Fibroblast of skin of left biceps (primary cell): ENCODE measurements at places on chromosomes 16 and 17.
A peak's percentile ranks its signal among the peaks of the same experiment; 100 is the strongest.

DNA sequence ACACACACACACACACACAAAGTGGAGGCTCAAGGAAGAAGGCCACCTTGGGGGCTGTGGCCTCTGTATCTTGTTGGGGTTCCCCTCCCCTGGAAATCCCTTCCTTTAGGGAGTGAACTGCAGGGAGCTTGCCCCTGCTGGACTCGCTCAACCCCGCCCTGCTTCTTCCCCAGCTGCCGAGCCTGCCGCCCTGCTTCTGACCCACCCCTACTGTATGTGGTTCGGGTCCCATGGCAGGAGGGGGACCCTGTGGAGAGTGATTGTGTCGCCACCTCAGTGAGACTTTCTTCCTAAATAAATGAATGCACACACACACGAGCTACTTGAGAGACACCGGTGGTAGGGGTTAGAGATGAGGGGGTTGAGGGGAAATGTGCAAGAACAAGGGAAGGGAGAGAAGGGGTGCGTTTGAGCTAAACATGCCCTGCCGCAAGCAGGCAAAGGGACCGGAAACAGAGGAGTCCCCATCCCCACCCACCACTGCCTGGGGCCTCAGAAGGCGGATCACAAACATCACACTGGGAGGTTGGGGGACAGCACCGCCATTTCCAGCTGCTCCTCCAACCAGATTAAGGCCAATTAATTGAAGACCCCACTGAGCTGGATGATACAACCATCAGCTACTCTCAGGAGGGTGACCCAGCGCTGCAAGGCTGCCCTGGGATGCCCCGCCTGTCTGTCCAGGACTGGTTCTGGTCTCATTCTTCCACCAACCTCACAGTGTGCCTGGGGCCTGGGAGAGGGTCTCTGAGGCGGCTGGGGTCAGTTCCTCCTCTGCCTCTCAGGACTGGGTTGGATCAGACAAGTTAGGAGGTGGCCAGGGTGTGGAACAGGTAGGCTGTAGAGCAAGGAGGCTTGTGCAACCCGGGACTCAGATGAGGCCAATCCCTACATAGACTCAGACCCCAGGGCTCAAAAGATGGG is 98.9 kb downstream of the SDK2 start:
- DNase-seq = no peak

DNA sequence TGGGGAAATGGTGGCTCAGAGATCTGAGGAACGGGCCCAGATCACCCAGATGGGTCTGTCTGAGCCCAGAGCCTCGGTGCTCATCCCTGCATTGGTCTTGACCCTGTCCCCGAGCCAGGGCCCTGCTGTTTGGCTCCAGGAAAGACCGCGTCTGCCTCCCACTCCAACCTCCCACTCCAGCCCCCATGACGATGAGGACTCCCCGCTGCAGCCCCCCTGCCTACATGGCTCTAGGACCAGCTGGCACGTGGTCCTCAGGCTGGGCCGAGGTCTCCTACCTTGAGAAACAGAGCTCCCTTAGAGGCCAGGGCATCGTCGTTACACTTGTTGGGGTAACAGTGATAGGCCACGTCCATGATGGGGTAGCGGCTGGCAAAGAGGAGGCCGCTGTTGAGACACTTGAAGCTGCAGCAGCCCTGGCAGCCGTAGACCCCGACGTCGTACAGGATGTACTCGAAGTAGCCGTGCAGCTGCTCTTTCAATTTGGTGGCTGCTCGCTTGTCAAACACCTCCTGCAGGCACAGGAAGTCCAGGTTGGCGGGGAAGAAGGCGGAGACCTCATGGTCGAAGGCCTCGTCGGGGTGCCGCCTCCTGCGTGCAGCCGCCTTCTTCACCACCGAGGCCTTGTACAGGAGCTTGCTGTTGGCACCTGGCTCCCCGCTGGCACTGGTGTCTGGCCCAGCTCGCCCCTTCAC is 59.9 kb downstream of the PRMT7 start:
- DNase-seq = no peak

DNA sequence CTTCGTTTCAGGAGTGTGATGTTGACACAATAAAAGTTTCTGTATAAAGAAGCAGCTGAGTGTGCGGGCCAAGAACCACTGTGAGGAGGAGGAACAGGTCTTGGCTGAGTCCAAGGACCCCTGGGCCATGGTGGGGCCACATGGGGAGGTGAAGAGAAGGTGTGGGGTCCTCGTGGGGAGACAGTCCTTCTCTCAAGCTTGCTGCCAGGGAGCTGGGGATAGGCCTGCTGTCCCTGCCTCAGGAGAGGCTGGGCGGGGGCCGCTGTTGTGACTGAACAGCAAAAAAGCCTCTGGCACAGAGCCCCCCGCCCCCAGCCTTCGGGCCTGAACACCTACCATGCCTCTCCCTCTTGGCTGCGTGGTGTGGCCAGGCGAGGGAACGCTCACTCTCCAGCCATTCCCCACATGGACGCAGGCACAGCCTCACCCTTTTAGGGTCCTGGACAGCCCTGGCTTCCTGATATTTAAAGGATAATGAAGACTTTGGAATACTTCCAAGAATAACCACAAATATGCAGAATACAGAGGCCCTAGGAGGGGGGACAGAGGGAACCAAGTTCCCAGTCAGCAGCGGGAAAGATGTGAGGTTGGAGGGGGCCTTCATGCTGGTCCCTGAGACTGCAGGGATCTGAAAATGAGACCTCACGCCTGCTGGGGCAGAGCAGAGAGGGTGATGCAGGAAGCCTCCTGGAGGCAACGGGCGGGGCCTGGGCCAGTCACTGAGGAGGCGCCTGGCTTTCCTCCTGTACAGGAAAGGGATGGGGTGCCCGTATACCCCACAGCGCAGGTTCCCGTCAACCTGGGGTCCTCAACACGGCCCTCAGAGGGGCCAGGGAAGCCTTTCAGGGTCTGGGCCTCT is 100.0 kb upstream of the CREBBP start:
- peak; percentile 71 for DNase-seq

GRCh38 chr17:65097110-65097509 is 40.1 kb upstream of the RGS9 start:
- DNase-seq = no peak

DNA sequence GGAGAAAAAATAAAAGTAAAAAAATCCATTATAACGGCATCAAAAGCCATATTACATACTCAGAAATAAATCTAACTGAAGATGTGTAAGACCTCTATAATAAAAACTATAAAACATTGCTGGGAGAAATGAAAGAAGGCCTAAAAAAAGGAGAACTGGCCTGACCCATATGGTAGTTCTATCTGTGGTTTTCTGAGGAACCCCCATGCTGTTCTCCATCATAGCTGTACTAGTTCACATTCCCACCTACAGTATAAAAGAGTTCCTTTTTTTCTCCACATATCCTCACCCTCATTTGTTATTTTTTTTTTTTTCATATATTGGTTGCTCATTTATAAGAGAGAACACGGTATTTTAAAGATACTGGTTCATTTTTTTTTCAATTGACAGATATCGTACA is 191.8 kb downstream of the STX8 start:
- no peak for DNase-seq

- no peak for DNase-seq
These were observed 1138.5 kb downstream of the CDH11 start for GRCh38 chr16:63983401-63983800.

GRCh38 chr16:65601781-65602180 is 479.9 kb upstream of the CDH11 start:
- DNase-seq = peak; percentile 57

- peak; percentile 17 for DNase-seq
These were observed 36.8 kb upstream of the ZC3H18 start for GRCh38 chr16:88533381-88533917.

- no peak for DNase-seq
These were observed 12.4 kb downstream of the METTL9 start for GRCh38 chr16:21611556-21612384.

DNA sequence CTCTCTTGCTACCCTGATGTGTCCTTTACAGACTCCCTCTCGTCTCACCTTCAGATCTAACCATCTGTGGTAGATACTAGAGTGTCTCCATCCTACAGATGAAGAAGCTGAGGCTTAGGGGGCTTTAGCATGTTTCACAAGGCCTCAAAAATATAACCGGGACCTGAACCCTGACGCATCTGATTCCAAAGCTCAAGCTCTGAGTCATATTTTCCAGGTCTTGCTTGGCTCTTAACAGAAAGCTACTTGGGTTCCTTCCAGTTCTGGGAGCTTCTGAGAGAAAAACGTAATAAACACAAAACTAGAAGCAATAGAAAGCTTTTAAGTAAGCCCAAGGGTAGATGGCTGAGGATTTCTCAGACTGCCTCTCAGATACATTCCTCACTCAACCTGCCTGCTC is 224.3 kb upstream of the EEF2KMT start:
- DNase-seq = no peak

- no peak for DNase-seq
These were observed 11.4 kb downstream of the TMEM11 start for GRCh38 chr17:21202512-21202911.

- no peak for DNase-seq
These were observed 7.7 kb upstream of the HOXB2 start for GRCh38 chr17:48552466-48553189.
